Glomerular endothelial cell (primary cell): ENCODE measurements at places on chromosomes 11 and 22.

GRCh38 chr11:97351939-97352338, 962.1 kb downstream of the JRKL start:
- no peak for DNase-seq

DNA sequence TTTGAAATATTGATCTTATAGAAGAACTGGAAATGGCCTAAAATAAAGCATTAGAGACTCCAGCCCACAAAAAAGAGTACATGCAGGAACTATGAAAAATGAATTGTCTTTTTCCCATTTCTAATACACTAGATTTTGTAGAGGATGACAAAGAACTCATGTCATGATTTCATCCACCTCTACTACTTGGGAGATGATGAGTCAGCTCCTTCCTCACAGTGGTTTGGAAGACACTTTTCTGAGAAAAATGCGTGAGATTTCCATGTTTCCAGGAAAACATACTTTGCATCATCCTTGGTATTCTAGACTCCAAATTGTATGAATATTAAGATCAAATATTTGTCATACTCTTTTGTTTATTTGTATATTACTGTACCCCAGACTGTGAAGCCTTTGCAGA, 500.5 kb downstream of the FAM181B start:
- no peak for DNase-seq

- no peak for DNase-seq
Measured at GRCh38 chr11:59755701-59756557, 753 bp downstream of the STX3 start.

DNA sequence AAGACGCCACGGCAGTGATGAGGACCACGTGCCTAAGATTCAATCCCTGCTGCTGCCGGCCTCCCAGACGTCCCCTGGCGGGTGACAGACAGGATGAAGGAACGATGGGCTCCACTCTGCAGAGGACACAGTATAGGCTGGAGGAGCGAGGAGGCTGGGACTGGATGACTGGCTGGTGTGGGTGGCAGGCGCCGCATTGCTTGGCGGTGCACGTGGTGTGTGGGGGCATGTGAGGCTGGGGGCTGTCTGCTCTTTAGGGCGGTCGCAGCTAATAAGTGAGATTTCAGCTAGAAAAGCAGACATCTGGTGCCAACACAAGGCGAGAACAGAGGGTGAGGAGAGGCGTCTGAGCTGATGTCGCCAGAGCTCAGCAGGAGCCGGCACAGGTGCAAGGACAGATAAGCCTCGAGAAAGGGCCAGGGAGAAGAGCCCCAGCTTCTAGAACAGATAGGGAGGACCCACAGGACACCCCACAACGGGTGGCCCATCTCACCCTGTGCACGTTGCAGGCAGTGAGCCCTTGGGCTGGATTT, 33.2 kb downstream of the TSPAN4 start:
- DNase-seq = no peak

DNA sequence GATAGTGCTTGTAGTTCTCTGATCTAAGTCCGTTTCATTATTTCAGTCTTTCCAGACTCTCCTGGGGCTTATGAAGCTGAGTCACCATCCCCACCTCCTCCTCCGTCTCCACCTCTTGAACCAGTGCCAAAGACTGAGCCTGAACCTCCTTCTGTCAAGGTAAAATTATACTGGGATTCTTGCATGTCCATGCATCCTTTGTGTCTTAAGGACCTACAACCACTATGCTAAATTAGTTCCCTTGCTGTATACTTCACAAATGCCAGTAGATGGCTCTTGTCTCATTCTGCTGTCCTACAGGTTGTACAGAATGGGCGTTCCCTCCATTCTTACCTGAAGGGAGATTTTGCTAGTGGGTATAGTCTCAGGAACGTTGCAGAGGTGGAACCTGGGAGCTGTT, 42.2 kb downstream of the POLD3 start:
- DNase-seq = no peak

GRCh38 chr22:41874090-41874489, 40.8 kb downstream of the SHISA8 start:
- no peak for DNase-seq

GRCh38 chr11:66727282-66728037, 1.6 kb downstream of the SPTBN2 start:
- no peak for DNase-seq

GRCh38 chr22:32539631-32540421, 65.2 kb downstream of the FBXO7 start:
- DNase-seq = no peak

DNA sequence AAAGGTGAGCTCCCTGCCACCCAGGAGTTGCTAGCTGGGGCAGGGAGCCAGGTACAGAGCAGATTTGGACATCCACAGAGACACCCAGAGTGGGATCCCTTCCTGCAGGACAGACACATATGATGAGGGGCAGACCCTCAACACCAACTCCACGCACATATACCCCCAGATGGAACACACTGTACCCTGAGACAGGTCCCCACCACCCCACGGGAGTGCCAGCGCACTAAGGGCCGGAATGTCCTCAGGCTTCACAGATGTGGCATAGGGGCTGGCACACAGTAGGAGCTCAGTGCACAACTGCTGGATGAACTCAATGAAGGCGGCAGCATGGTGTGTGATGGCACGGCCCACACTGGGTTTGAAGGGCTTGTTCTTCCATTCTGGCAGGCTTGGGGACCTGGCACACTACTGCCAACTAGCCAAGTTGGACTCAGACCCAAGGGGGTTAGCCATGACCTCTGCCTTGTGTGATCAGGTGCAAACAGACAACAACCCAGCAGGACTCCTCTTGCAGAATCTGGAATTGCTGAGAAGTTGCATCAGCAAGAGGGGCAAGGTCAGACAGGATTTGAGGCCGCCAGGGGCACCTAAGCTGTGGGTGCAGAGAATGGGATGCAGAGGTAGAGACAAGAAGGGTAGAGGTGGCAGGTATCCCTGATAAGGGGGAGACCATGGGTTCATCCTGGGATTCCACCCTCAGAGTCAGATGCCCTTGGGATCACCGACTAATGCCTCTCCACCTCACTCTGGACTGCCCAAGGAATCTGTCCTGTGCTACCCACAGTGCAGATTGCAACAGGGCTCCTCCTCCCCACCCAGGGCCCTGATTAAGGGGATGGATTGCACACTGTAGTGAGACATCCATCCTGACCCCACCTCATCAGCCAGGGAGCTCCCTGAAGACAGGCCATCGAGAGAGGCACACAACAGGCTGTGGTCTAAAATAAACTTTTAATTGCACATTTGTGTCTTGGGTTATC, 2.4 kb downstream of the C22orf15 start:
- no peak for DNase-seq

DNA sequence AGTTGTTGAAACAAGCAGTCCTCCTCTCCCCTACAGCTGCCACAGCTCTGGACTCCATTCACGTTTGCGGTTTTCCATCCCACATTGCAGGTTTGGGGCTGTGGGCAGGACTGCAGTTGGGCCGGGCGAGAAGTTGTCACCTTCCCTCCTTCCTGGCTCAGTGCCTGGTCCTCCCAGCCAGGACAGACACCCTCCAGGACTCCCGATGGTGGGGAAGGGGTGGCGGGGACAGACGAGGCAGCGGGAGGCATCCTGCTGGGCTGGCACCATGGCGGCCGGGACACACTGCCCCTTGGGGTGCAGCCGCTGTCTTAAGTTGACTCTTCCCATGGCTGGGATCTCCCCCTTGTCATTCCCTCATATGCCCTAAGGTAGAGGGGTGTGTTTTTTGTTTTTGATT, 615.2 kb downstream of the BRD1 start:
- no peak for DNase-seq

- DNase-seq = no peak
Measured at GRCh38 chr22:29157759-29158535, 47.7 kb upstream of the EMID1 start.

DNA sequence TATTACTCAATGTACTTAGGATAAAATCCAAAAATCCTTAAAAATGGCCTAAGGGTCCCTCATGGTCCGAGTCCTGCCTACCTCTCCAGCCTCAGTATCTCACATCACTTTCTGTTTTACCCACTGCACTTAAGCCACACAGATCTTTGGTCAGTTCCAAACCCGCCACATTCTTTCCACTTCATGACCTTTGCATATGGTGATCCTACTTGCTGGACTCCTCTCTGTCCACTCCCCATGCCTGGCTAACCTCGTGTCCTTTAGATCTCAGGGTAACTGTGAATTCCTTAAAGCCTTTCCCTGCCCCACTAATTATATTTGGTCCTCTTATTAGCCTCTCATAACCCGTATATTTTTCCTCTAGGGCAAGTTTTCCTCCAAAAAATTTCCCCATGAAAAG, 1.2 kb downstream of the NUP160 start:
- DNase-seq = no peak

GRCh38 chr11:64918017-64918416, 1.0 kb upstream of the ATG2A start:
- no peak for DNase-seq

DNA sequence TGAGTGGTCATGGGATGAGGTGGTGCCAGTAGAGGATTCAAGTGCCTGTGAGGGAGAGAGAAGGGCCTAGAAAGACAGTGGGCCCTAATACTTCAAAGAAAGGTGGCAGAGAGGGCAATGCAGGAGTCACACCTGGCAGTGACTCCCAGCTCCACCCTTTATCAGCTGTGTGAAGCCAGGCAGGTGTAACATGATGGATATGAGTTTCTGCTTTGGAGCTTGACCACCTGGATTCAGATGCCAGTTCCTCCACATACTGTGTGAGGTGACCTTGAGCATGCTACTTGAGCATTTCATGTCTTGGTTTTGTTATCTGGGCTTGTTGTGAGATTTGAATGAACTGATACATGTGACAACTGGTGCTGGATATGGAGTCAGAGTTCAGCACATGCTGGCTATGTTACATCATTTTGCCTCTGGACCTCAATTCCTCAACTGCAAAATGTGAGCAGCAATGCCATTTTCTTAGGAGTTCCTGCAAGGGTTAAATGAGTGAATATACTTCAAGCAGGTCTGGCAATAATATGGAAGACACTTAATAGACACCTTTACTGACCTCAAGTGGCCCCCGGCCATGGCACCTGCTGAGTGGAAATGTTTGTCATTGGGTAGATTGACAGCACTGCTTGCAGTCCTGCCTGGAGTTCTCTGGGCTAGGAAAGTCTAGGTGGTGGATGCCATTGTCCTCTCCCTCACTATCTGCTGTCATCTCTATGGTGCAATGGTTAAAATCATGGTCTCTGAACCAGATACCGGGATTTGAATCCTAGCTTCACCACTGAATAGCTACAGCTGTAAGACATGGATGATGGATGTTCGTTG, 83.3 kb downstream of the MICAL2 start:
- DNase-seq = no peak

DNA sequence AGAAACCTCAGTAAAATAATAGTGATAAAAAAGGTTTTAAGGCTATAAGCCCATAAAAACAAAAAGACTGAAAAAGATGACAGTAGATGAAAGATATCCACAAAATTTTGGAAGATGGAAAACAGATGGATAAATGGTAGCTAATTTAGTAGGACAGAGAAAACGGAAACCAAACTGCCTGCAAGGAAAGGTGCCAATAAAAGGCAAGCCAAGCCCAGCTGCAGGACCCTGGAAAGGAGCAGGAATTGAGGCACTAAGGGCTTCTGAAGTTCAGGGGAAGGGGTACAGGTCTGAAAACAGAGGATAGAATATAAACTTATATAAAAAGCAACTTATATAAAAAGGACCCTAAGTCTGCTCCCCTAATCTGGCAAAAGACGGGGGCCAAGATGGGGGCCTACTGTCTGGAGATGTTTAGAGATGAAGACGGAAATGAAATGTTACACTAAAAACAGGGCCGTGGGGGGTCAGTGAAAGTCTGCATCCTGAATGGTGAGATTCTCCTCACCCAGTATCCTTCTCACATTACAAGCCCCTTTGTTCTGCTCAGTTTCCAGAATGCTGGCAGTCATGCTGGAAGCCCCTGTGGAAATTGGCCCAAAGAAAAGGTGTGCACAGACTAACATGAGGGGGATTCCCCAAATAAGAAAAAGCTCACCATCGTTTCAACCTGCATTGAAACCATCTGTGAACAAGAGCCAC, 269.3 kb upstream of the PITPNB start:
- no peak for DNase-seq

DNA sequence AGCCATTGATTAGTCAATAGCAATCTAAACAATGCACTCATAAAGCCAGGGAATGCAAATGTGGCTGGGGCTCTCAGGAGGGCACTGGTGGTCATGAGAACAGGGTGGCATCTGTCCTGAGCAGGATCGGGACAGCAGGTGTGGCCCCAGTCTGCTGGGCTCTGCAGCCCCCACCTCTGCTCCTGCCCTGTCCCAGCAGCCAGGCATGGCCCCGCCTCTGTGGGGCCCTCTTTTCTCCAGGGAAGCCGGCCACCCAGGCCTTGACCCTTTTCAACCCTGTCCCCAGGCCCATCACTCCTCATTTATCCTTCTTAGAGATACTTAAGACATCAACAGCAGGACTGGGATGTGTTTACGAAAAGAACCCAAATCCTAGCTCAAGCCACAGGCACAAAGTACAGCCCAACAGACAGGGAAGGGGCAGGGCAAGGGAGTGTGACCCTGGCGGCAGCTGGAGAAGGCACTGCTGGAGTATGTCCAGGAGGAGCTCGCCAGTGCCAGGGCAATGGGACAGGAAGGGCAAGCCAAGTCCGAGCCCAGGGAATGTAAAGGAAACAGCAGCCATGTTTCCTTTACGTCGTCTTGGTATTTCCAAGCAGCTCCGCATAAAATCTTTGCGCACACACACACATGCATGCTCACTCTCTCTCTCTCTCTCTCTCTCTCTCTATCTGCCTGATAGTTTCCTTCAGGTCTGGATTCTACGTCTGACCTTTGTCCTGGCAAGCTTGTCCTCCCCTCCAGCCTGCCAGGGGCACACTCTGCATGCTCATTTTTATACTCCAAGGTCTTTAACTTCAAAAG, 59.9 kb downstream of the DGCR2 start:
- no peak for DNase-seq

DNA sequence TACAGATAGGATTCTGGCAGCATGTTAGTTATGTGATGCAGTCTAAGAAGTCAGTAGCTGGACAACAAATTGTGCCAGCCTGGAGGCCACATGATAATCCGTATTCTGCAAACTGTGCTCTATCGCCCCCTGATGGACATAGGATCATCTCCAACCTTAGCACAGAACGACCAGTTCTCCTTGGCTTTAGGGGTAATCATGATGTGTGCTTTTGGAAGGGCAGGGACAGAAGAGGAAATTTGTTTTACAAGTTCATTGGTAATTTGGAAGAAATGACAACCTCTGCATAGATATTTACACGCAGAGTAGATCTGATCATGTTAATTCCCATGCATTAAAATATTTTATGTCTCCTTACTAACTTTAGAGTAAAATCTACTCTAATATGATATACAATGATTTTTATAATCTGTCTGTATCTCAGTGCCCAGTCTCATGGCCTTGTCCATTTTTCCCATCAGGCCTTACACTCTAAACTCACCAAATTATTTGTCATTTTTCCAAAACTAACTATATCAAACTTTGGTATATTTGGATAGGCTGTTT, 12.1 kb downstream of the OR10D3 start:
- peak; percentile 60 for DNase-seq

- DNase-seq = peak; percentile 48
Measured at GRCh38 chr11:16226245-16226644, 130.1 kb downstream of the SOX6 start.

DNA sequence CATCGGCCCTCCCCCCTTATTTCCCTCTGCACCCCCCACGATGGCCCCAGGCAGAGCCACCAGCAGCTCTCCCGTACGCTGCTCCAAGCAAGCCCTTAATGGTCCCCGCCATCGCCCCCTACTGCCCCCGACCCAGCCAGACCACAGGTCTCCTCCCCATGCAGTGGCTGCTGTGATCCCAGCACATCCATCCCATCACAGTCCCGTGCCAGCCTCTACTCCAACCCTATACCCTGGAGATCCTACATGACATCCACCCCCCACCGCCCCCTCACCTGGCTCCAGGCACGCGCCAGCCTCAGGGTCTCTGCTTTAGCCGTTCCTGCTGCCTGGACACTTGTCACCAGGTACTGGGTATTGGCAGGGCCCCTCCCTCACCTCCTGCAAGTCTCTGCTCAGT, 85.8 kb upstream of the RTL6 start:
- no peak for DNase-seq
